Breast epithelium (tissue), 4 donors: ENCODE measurements at places on chromosomes 1 and 21. TPM values are rescaled to one million over a fixed set of nuclear protein-coding genes. Genes with fewer than 3 reads are reported as not detected.

Gene VCAM1
- total RNA-seq = 12.3 TPM

Gene GJA4
- total RNA-seq = 39.3 TPM

Gene PCBP3
- total RNA-seq = 3.4 TPM

Gene NCMAP
- total RNA-seq = 0.98 TPM

Gene UTS2
- not detected for total RNA-seq

- DNase-seq = no peak
Measured at GRCh38 chr1:33150522-33150921, 31.3 kb downstream of the TRIM62 start.

DNA sequence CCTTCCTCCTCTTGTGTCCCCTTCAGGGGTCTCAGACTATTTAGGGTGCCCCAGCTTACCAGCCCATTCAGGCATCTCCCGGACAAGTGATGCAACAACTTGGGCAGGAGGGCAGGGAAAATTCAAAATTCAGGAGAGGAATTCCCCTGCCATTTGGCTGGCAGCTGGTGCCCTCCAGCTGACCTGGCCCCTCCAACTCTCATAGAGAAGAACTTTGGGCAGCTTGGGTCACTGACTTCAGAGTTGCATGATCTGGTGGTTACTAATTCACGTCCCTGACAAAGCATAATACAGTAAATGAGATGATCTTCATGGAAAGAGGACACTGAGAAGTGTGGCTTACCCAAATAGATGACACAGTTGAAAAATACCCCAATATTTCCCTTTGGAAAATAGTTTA, at the start of gene FCAMR:
TSS of gene FCAMR (minus strand) at position 15 of the 400 bp plus-strand sequence. CDS start 335 bp downstream, outside the sequence.
- DNase-seq = no peak

DNA sequence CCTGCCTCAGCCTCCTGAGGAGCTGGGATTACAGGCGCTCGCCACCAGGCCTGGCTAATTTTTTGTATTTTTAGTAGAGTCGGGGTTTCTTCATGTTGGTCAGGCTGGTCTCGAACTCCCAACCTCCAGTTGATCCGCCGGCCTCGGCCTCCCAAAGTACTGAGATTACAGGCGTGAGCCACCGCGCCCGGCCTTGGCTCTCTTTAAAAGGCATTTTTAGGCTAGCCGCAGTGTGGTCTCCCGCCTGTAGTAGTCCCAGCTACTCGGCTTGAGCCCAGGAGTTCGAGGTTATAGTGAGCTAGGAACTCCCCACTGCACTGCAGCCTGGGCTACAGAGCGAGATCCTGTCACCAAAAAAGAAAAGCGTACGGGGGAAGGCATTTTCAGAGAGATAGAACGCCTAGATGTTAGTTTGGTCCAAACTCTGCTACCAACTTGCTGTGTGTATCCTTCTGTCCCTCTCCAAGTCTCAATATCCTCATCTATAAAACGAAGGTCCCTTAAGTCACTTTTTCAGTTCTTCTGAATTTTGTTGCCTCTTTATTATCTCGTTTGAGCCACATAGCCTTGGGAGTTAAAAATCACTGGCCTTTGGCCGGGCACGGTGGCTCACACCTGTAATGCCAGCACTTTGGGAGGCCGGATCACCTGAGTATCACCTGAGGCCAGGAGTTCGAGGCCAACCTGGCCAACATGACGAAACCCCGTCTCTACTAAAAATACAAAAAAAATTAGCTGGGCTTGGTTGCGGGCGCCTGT, 734 bp downstream of the MED18 start:
- no peak for DNase-seq

DNA sequence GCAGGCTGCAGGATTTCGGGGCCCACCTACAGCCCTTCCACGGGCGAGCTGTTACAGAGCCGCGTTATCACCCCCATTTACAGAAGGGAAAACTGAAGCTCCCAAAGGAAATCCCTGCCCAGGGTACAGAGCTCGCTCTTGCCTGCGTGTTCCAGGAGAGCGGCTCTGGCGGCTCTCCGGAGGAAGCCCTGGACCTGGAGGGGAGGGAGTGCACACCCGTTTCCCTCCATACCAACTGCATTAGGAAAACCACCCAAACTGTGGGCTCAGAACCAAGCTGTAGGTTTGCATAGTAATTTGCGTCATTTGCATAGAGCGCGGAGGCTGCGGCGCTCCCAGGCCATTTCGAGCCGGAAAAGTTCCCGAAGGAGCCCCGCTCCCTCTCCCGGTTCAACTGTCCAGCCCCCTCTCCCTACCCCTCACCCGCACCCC, 24.7 kb upstream of the ADGRB2 start:
- peak; percentile 51 for DNase-seq

GRCh38 chr1:32651461-32652073, 559 bp downstream of the RBBP4 start:
- DNase-seq = no peak

- DNase-seq = no peak
Measured at GRCh38 chr21:17805966-17806365, 13.2 kb downstream of the C21orf91 start.

GRCh38 chr1:165172666-165173065, 183.8 kb downstream of the LMX1A start:
- no peak for DNase-seq
